AML-193 (cell line): ENCODE measurements at places on chromosomes 7 and 10.
A peak's percentile ranks its signal among the peaks of the same experiment; 100 is the strongest.

- DNase-seq, result no peak
Measured at GRCh38 chr7:69553190-69553589, 45.1 kb upstream of the AUTS2 start.

DNA sequence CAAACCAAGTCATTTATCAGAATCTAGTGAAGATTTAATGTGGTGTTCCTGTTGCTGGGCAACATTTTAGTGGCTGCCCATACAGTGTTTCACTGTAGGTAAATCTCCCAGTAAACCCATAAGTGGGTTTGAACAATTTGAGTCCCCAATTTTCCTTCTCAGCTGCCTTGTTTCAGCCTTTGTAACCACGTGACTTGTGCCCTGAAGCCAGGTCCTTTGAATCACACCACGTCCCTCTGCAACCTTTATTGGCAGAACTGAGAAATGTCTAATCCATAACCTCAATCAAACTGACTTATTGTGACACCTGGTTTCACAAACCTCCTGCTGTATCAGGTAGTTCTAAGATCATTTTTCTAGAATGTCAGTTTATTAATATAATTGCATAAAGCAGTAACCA, 30.1 kb downstream of the SND1 start:
- DNase-seq, result no peak

DNA sequence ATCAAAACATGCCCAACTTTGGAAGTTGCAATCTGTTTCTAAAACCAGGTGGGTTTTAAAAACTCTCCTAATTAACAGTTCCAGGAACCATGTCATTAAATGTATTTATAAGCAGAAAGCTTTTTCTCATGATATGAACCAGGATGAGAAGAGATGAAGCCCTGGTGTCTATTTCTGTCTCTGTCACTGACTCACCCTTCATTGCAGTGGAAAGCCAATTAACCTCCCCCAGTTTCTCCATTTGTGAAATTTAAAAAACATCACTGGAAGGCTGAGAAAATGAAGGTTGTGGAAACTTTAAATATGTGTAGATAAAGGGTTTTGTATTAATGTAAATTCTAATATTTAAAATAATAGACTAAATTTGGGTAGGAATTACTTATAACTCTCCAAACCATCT, 1088.0 kb downstream of the SORCS1 start:
- DNase-seq, result no peak

GRCh38 chr10:108812906-108813305, 1110.4 kb downstream of the XPNPEP1 start:
- DNase-seq, result no peak

- DNase-seq, result no peak
Measured at GRCh38 chr7:119594956-119595355, 678.0 kb upstream of the KCND2 start.

GRCh38 chr10:6999232-6999925, 411.5 kb downstream of the SFMBT2 start:
- DNase-seq, result peak; percentile 30
